Lower leg skin (tissue), 4 donors: ENCODE measurements at places on chromosomes 11 and 22. TPM values are rescaled to one million over a fixed set of nuclear protein-coding genes. Genes with fewer than 3 reads are reported as not detected.

The PRG2 gene
- not detected for total RNA-seq

The SAA1 gene
- total RNA-seq, result 44.3 TPM

The SLC43A3 gene
- total RNA-seq, result 66.4 TPM

The OR6A2 gene
- not detected for total RNA-seq

The CRYAB gene
- 209 TPM for total RNA-seq

The CBY1 gene
- 16.6 TPM for total RNA-seq

The CCDC34 gene
- 5.9 TPM for total RNA-seq

The CECR2 gene
- 1.8 TPM for total RNA-seq

The MMP8 gene
- total RNA-seq, result not detected

The TMPRSS13 gene
- 100 TPM for total RNA-seq

The ARHGAP8 gene
- 2.9 TPM for total RNA-seq

The LDHAL6A gene
- not detected for total RNA-seq

The INPPL1 gene
- 25.0 TPM for total RNA-seq

The SAA4 gene
- total RNA-seq, result not detected

The DDTL gene
- not detected for total RNA-seq

The DCDC1 gene
- total RNA-seq, result not detected

The TTC28 gene
- total RNA-seq, result 10.2 TPM

The NAALAD2 gene
- total RNA-seq, result 0.49 TPM

The HIRA gene
- 18.4 TPM for total RNA-seq

The SMCO4 gene
- 30.4 TPM for total RNA-seq

The VPREB1 gene
- total RNA-seq, result not detected

The MOV10L1 gene
- 1.6 TPM for total RNA-seq

The TMEM86A gene
- total RNA-seq, result 66.5 TPM

The OR2D2 gene
- not detected for total RNA-seq

The SLC17A6 gene
- total RNA-seq, result not detected

The OR6T1 gene
- not detected for total RNA-seq

The OR4C5 gene
- total RNA-seq, result not detected

The SERGEF gene
- total RNA-seq, result 36.7 TPM

The MUC2 gene
- 0.02 TPM for total RNA-seq

The APOA5 gene
- total RNA-seq, result not detected

The DEPDC5 gene
- total RNA-seq, result 15.4 TPM

The ACR gene
- total RNA-seq, result not detected

The WNT7B gene
- total RNA-seq, result 37.9 TPM

The IGSF22 gene
- not detected for total RNA-seq

The ZDHHC5 gene
- total RNA-seq, result 72.9 TPM

The SLC22A6 gene
- total RNA-seq, result not detected

The RHOD gene
- total RNA-seq, result 74.6 TPM

The PRODH gene
- total RNA-seq, result 22.6 TPM

The MS4A8 gene
- total RNA-seq, result not detected

The BTBD18 gene
- total RNA-seq, result not detected

The ANO5 gene
- total RNA-seq, result 0.51 TPM

The APOA4 gene
- total RNA-seq, result not detected

The MMP13 gene
- not detected for total RNA-seq

The MS4A1 gene
- total RNA-seq, result not detected
